ENCODE measurements at places on chromosomes 3 and 15.
A peak's percentile ranks its signal among the peaks of the same experiment; 100 is the strongest.

DNA sequence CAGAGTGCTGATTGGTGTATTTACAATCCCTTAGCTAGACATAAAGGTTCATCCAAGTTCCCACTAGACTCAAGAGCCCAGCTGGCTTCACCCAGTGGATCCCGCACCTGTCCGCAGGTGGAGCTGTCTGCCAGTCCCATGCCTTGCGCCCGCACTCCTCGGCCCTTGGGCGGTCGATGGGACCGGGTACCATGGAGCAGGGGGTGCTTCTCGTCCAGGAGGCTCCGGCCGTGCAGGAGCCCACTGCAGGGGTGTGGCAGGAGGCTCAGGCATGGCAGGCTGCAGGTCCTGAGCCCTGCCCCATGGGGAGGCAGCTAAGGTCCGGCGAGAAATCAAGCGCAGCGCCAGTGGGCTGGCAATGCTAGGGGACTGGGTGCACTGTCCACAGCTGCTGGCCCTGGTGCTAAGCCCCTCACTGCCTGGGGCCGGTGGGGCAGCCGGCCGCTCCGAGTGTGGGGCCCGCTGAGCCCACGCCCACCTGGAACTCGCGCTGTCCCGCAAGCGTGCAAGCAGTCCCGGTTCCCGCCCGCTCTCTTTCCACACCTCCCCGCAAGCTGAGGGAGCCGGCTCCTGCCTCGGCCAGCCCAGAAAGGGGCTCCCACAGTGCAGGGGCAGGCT lies 1206.3 kb downstream of the OTOL1 start:
- DNase-seq = no peak

DNA sequence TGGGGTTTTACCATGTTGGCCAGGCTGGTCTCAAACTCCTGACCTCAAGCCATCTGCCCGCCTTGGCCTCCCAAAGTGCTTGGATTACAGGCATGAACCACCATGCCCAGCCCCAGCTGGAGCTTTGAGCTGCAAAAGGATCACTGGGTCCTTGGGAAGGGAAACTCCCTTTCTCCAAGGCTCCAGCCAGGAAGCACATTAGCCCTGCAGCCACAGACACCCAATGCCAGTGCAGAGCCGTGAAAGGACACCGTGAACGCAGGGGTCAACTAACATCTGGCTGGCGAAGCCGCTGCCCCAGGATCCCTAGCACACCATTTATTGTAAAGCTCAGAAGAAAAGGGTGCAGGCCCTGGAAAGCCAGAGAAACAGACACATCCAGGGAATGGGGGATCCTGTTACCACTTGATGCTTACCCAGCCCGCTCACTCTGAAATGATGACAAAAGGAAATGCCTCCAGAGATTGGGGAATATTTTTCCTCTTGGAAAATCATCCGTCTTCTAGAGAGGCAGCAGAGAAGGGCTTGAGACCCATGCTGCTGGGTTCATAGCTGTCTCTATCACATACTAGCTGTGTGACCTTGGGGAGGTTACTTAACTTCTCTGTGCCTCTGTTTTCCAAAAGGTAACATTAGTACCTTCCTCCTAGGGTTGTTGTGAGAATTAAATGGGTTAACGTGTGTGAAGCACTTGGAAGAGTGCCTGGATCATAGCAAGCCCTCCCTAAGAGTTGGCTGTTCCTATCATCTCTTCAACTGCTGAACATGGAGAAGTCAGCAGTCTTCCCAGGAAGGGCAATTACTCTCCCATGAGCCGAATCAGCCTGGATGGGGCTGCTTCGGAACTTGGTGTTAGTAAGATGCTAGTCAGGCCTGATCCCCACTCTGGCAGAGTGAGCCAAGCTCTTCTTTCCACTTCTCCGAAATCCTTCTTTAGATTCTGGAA lies 40.8 kb downstream of the LMCD1 start:
- no peak for DNase-seq

DNA sequence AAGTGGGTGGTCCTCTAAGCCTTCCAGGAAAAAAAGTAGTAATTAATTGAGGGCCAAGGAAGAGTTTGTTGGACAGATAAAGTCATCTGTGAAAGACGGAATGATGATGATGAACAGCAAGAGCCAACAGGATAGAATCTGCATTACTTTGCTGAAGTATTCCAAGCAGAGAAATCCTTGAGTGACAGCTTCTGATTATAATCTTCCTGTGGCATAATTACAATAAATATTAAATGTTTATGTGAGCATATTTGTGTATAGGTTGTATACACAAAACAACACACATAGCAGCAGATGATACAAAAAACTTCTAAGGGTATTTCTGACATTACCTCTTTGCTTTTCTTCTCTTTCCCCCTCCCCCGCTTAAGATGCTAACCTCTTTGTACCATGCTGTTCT lies 147.6 kb downstream of the SPATA16 start:
- DNase-seq = no peak

DNA sequence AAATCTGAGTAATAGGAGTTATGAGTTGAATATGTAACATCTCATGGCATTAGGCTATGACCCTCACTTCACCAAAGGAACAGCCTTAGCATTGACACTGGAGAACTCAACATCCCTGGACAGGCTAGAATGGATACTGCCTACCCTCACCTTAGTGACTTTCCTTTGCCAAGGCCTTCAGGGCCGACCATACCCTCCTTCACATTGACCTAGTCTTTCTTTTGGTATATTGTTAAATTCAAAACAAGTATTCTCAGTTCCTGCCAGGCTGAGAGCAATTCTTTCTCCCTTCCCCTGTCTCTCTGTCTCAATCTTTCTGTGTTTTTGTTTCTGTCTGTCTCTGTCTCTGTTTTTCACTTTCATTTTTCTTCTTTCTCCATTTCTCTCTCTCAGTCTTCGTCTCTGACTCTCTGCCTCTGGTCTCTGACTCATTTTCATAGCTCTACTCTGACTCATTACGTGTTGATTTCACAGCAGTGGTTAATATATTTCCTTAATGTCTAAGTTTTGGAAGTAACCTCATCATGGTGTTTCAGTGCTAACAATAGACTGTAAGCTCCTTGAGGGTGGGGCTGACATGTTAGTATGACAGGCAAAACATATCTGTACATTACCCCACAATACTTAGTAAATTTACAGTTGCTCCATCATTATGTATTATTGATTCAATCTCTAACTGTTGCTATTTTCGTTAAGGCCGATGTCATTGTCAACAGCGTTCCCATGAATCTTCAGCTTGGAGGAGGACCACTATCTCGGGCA lies 32.5 kb downstream of the PARP15 start:
- peak; percentile 84 for DNase-seq

- DNase-seq = peak; percentile 76
Measured at GRCh38 chr15:85312486-85312885, 67.9 kb upstream of the AKAP13 start.

GRCh38 chr3:45568848-45569762 lies 25.4 kb upstream of the LIMD1 start:
- DNase-seq = no peak

GRCh38 chr15:80787316-80787715 lies 8.1 kb downstream of the CEMIP start:
- DNase-seq = no peak

DNA sequence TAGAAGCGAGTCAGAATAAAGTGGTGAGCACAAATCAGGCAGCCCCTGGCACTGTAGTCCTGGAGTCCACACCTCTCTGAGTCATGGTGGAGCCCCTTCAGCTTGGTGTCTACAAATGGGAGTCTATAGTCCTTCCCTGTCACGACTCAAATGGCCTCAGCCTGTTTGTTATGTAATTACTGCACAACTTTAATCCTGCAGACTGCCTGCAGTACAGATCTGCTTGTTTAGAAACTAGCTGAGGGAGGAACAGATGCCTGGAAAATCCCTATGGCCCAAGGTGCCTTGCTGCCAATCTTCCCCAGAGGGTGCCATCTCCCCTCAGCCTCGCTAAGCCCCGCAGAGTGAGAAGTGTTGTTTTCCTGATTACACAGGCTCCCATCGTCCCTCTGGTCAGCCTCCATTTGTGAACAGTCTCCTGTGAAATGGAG lies 3.9 kb upstream of the CXCR6 start:
- DNase-seq = no peak

GRCh38 chr3:39780352-39780751 lies 29.1 kb upstream of the MYRIP start:
- no peak for DNase-seq

All from RCC 7860 (cell line).